ENCODE measurements at places on chromosomes 11 and 22.

- no peak for DNase-seq
Measured at GRCh38 chr11:10657308-10658271, 36.0 kb downstream of the IRAG1 start.

GRCh38 chr22:41870786-41871185 is 37.9 kb downstream of the SREBF2 start:
- peak; percentile 46 for DNase-seq

GRCh38 chr11:128116447-128116846 is 470.9 kb downstream of the ETS1 start:
- no peak for DNase-seq

DNA sequence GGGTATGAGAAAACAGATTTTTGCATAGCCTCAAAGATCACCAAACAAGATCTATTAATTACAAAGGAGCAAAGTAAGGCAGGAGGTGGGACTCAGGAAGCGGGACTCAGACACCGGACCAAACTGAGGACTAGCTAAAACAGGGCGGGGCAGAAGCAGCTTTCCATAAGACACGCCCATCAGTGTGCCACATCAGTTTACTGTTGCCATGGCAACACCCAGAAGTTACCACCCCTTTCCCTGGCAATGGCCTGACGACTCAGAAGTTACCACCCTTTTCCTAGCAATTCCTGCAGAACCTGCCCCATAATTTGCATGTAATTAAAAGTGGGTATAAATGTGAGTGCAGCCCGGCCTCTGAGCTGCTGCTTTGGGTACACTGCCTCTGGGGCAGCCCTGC is 173.9 kb downstream of the SHANK2 start:
- DNase-seq: no peak

- no peak for DNase-seq
Measured at GRCh38 chr11:131302836-131303235, 67.6 kb upstream of the NTM start.

DNA sequence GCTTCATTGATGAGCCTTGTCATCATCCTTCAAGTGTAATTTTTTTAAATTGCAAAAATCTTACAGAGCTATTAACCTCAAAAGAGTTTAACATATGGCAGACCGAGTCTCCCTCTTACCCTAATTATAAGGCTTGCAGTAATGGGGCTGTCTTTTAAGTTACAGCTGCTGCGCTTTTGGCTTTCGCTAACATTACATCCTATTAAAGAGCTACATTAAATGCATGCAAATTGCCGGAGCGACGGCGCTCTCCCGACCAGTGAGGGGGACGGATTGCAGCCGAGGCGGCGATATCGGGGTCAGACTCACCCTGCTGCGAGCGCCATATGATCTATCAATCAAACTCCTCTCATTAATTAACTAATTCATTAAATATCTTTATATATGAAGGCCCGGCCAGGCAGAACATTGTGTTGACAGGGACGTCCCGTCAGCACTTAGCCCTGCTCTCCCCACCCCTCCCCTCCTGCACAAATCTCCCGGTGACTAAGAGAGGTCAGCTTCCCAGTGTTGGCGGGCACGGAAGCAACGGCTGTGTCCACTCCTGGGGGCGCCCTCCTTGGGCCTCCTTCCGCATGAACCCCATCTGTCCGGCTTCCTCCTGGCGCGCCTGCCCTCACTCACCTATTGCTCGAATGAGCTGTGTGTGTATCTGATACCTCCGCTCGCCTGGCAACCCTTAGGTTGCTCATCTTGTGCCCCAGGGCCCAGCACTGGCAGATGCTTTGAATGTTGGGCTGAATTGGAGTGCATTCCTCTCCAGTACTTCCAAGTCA is 156.0 kb upstream of the CADM1 start:
- no peak for DNase-seq

DNA sequence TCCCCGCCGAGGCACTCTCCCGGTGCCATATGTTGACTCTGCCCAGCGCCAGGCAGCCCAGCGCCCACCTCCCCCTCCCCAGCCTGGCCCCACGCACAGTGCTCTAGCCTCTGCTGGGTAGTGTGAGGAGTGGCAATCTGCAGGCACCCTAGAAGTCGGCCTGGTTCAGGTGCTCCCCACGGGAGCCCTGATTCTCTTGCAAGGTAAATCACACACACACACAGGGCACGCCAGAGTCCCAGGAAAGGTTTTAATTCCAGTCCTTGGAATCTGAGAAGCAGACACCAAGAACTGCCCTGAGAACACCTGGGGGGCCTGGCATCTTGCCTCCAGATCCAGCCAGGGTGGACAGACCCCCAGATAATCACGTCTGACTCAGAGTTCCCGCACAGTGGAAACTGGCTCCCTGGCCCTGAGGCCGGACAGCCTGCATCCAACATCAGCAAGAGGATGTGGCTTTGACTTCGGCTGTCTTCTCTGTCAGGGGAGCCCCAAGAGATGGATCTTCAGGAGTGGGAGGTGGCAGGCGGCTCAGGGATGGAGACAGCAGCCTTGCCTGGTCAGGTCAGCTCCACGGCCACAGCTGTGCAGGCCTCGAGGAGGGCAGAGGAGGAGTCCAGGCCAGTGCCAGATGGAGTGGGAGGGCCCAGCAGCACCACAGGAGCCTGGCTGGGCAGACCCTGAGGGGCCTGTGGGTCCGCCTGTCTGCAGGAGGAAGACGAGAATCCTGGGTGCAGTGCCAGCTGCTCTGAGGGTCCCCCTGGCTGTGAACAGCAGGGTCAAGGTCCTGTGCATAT is 1.1 kb upstream of the RIN1 start:
- DNase-seq: no peak

DNA sequence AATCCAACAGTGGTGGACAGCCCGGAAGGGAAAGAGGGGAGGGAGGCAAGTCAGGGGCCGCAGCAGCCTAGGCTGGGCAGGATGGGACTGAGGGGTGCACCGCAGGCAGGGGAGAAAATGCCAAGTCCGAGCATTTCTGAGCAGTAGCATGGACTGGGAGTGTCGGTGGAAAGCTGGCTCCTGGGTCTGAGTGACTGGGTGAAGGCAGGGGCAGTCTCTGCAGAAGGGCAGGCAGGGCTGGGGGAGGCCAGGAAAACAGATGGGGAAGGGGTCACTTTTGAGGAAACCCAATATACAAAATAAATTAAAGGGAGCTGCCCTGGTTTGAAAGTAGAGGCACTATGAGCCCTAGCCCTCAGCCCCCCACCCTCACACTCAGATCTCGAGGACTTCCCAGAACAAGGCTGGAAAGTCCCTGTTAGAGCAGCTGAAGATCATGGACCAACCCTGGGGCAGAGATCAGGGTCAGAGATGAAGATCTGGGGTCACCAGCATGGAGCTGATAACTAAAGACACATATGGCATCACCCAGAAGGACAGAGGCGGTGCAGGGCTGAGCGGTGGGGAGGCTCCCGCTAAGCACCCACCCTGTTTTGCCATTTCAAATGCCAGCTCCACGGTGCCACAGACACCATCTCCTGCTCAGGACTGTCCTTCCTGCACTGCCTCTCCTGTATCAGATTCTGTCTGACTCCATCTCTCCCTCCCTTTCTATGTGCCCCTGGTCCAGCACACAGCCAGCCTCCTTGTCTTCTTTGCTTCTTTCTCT is 32.4 kb upstream of the ETS1 start:
- no peak for DNase-seq

GRCh38 chr11:46216019-46216764 is 61.3 kb upstream of the CREB3L1 start:
- DNase-seq: no peak

DNA sequence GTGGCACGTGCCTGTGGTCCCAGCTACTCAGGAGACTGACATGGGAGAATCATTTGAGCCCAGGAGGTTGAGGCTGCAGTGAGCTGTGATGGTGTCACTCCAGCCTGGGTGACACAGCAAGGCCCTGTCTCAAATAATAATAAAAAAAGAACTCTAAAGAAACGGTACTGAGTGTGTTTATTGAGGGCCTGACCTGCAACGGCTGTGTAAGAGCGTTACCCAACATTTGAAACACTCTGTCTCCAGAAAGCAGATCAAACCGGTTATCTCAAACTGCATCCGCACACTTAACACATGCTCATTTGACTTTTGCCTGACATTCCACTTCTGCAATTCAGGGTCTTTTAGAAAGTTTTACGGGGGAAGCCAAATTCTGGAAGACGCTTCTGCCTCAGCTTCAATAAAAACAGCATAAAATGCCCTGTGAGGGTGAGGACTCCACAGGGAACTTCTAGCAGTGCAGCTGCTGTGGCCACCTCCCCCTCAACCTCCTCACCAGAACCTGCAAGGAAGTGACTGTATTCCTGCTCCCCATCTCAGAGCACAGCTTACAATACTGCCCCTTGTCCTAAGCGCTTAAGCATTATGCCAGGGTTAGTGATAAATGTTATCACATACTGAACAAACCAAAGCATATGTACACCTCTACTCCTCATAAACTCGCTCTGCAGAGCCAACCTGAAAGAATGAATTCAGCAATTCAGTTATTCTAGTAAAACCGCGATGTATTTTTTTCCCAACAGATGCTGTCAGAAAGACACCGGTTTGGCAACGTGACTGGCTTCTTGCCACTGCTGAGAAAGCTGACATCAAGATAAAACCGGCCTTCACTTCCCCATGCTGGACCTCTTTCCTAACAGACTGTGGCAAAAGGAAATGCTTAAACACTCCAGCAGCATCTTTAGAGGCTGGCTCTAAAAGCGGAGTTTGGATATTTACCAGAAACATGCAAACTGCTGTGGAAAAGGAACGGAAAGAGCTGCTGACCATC is 52.2 kb downstream of the PRDM10 start:
- DNase-seq: peak; percentile 74

- no peak for DNase-seq
Measured at GRCh38 chr22:22684580-22685561, 40.5 kb downstream of the GGTLC2 start.

- no peak for DNase-seq
Measured at GRCh38 chr11:124791626-124792341, 8.4 kb downstream of the MSANTD2 start.

Measured in cerebellar nuclear complex (tissue), 1 donor.